ENCODE measurements at places on chromosomes 12 and 14.

- DNase-seq = no peak
Measured at GRCh38 chr12:21813125-21813524, 38.6 kb upstream of the KCNJ8 start.

DNA sequence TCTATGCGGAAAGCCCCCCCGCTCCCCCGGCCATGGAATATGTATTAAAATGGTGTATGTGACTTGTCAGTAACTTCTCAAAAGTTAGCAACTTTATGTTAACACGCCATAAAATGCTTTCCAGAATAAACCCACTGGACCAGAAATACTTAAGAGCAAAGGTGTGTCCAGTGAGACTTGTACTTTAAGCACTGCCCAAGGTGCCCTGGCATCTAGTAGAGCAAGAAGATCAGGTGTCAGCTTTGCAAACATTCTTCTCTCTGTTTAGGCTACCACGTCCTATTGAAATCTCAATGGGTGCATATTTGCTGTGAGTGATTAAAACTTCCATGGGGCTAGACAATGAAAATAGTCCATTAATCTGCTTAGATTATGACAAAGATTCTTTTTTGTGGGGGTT is 201.2 kb downstream of the ESR2 start:
- no peak for DNase-seq

DNA sequence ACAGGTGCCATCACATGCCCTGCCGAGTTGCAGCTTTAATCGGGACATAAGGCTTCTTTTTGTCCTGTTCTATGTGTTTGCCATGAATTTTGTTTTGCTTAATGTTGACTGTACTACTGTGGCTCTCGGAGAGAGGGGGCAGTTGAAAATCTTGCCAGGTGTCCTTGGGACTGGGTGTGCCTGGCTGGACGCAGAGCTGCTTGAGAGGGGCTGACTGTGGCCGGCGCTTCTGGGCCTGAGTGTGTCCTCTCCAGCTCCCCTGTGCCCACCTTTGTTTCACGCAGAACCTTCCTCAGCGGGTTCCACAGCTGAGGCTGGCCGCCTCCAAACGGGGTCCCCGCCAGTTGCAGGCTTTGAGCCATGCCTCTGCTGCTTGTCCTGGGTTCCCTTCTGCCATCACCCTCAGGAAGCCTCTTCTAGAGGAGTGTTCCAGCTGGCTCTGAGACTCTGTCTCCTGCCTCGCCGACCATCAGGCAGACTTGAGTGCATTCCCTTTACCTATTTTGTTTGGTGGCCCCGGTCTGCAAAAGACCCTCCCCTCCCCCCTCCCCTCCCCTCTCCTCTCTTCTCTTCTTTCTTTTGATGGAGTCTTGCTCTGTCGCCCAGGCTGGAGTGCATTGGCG is 49.7 kb downstream of the DDX51 start:
- no peak for DNase-seq

- DNase-seq = no peak
Measured at GRCh38 chr12:108634341-108634751, 652 bp upstream of the SELPLG start.

GRCh38 chr14:58844544-58844943 is 206.8 kb downstream of the DACT1 start:
- DNase-seq = no peak

GRCh38 chr14:85601246-85601645 is 71.3 kb downstream of the FLRT2 start:
- no peak for DNase-seq

DNA sequence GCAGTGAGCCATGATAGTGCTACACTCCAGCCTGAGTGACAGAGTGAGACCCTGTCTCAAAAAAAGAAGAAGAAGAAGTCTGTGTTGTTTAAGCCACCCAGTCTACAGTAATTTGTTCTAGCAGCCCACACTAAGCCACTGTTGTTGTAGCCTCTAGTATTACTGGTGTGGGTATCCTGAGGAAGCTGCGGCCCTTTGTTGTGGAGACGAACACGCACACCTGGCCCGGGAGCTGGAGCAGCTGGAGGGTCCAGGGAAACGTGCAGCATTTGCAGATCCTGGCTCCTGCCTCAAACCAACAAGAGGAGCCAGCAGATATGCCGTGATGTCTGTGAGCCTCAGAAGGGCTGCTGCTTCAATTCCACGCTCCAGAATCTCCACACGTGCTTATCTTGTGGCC is 65.3 kb downstream of the MAP1LC3B2 start:
- DNase-seq = no peak

- DNase-seq = no peak
Measured at GRCh38 chr14:31197671-31198070, 9.9 kb downstream of the HECTD1 start.

- DNase-seq = no peak
Measured at GRCh38 chr12:42969355-42969754, 379.8 kb upstream of the PRICKLE1 start.

DNA sequence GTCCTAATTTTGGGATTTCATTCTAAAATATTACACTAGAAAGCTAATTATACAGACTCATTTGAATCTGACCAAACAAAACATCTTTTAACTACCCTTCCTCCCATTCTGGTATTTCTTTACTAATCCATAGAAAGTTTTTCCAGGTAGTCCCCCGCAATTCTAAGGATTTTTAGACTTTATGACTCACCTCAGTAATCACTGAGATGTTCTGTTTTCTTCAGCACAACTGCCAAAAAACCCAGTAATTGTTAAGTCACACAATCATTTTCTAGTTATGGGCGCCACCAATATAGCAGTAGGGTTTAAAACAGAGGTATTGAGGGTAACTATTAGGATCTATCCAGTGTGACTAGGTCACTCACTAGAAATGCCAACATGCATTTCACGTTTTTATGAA is 1.6 kb upstream of the ARID4A start:
- no peak for DNase-seq

GRCh38 chr12:30138483-30138882 is 354.7 kb upstream of the TMTC1 start:
- no peak for DNase-seq

- no peak for DNase-seq
Measured at GRCh38 chr14:96693252-96693820, 103.8 kb upstream of the VRK1 start.

- DNase-seq = no peak
Measured at GRCh38 chr14:77339407-77339806, 18.6 kb downstream of the GSTZ1 start.

- no peak for DNase-seq
Measured at GRCh38 chr14:49506650-49507049, 79.5 kb downstream of the RPS29 start.

DNA sequence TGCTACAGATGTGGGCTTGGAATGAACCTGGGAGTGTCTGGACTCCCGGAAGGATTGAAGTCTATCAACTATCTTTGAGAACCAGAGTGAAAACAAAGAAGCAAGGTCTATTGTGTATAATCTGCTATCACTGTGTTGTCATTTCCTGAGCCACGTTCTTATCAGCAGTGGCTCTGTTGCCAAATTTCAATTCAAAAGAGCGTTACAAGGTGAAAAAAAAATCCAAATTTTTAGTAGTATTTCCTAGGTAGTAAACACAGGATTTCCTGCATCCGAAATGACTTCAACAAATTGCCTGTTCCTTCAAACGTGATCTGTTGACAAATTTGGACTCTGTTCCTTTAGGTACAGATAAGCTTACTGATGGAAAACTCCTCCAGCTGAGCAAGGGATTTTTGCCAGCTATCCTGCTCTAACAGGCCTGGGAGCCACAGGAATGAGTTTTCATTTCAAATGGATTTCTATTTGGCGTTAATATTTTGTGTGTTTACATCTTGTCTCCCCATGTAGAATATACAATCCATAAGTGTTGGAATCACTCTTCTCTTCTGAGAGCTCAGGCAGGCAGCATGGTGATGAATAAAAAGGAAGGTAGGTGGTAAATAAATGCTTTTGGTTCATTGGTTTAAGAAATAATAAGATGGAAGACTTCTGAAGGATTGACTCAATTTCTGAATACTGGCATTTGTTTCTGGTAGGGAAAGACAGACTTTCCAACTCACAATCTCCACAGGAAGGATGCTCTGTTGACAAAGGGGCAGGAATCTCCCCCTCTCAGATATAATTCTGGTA is 58.5 kb downstream of the GPR135 start:
- DNase-seq = no peak

DNA sequence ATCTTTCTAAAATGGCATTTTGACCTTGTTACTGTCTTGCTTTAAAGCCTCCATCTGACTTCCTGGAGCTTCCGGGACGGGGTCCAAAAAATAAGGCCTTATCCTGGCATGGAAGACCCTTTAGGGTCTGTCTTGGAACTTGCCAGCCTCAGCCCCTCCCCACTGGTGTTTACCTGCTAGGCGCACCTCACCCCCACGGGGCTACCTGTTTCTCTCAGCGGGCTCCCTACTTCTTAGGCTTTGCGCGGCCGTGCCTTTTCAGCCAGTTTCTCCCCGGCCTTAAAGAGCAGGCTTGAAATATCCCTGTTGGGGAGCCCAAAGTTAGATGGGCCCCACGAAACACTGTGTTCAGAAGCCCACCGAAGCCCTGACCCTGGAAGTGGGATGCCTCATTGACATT is 5.1 kb downstream of the RTL1 start:
- DNase-seq = no peak

DNA sequence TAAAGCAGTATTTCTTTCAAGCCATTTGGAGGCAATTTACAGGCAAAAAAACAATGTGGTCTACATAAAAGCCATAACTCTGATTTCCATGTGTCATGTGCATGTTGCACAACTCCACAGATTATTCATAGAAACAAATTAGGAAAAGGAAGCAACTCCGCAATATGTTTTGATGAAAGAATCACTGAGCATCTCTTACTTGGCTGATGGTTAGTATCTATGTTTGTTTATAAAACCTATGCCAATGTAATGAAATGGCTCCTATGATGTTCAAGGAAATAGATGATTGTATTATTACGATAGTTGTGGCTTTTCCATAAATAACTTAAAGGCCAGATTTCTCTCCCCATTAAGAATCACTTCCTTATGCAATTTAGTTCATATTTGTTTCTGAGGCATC is 373.7 kb downstream of the CCDC91 start:
- no peak for DNase-seq

DNA sequence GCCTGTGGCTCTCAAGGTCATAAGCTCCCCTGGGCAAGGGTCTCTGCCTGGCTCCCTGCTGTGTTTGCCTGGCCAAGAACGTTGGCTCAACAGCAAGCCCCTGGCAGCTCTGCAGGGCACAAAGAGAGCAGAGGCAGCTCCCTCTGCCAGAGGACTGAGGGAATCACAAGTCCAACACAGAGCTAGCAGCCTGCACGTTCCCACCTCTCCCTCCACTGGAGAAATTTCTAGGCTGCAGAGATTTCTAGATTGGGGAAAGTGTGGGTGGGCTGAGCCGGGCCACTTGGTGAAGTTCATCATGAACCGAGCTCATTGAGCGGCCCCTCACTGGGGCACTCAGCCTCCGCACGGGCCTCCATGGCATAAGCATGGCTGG is 19.8 kb downstream of the ZFYVE21 start:
- DNase-seq = no peak

GRCh38 chr14:37709419-37710195 is 114.2 kb downstream of the TTC6 start:
- DNase-seq = no peak

DNA sequence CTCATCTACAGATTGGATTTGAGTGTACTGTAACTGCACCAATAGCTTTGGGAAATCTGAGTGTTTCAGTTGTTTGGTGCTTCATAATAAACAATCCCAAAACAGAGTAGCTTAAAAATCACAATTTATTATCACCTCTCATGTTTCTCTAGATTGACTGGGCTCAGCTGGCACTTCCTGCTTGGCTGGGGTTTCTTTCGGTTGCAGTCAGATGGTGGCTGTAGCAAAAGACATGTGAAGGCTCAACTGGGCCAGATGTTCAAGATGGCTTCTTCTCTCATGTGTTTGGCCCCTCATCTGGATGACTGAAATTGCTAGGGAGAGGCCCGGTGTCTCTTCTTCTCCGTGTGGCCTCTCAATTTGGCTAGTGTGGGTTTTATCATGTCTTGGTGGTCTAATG is 12.1 kb upstream of the BMP4 start:
- no peak for DNase-seq

DNA sequence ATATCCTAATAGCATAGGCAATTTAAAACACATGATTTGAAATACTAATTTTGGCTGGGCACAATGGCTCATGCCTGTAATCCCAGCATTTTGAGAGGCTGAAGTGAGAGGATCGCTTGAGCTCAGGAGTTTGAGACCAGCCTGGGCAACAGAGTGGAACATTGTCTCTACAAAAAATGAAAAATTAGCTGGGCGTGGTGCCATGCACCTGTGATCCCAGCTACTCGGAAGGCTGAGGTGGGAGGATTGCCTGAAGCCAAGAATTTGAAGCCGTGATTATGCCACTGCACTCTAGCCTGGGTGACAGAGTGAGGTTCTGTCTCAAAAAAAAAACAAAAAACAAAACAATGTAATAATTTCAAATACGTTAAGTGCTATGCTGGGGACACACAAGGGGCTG is 83.3 kb downstream of the SSPN start:
- DNase-seq = no peak

GRCh38 chr14:101628975-101629374 is 67.7 kb downstream of the DIO3 start:
- DNase-seq = no peak

GRCh38 chr12:75481013-75481705 is 604 bp downstream of the GLIPR1 start:
- no peak for DNase-seq

DNA sequence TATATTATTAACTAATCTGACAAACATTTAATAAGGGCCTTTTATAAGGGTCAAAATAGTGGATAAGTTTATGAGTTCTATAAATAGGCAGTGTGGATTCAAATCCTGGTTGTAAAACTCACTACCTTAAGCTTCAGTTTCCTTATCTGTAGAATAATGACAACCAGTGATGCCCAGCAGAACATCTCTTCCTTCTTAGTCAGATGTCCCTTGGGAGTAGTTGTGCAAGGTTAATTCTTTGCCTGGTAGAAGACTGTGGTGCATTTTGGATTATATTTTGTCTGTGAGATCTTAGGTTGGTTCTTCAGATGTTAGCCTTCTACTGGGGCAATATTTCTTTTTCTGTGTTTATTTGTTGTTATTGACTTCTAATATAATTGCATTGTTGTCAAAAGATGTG is 59.5 kb downstream of the ARID2 start:
- no peak for DNase-seq

DNA sequence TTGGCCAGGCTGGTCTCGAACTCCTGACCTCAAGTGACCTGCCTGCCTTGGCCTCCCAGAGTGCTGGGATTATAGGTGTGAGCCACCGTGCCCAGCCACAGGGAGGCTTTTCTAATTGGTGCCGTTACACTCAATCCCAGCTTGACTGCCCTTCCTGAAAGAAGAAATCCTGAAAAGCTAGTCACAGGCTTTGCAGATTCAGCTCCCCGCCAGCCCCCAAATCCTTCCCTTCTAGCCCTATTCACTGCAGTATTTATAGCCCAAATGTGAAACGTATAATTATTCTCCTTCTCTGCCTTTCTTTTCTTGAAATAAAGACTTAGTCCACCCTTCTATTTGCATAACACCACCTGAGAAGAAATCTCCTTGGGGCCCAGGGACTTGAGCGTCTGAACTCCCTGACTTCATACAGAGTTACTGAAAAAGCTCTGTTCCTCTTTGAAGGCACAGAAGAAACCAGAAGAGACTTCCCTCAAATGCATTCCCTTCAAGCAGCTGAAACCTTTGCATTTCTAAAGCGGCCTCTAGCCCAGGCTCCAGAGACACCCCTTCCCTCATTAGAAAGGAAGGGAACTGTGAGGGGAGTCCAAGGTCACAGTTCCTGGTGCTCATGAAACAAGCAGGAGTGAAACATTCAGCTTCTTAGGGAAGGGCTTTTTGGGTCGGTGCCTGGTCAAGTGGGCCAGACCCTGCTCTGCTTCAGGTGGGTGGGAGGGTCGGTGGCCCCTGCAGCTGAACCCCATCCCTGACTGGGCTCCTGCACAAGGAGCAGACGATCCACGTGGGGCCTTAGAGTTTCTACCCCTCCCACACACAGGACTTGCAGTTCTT is 42.3 kb upstream of the BATF start:
- no peak for DNase-seq
